AG09309 (cell line): ENCODE measurements at places on chromosomes 12 and 14.

DNA sequence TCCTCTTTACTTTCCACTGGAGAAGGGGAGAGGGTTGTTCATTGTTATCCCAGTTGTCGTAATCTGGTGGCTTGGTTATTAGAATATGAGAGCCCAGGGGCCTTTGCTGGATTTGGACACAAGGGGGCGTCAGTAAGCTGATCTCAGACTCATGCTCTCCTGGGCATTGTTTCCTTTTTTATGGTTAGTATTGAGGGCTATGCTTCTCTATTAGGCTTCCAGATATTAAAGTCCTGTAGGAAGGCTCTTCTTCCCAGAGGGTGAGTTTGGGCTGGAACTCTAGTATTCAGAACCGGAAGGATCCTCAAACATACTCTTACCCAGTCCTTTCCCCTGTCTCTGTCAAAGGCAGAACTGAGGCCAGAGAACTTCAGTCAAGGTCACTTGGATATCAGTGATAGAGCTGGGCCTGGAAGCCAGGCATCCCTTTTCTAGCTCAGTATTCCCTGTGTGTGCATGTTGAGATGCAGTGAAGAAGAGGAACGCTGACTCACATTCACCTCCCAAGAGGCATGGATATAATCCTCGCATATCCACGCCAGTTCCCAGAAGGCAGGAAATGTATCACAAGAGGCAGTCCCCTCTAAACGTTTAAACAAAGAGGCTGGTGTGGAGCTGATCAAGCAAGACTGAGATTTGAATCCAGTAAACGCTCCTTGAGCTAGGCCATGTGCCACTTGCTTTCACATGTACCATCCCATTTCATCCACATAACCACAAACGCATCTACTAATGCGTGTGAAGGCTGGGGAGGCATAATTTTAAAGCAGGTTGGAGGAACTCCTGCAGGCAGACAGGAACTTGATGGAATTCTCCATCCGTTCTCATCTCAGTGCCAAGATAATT, 41.6 kb downstream of the UBE3B start:
- DNase-seq, result peak; percentile 75

- DNase-seq, result no peak
Measured at GRCh38 chr14:20904393-20905029, 13.3 kb downstream of the RNASE3 start.

DNA sequence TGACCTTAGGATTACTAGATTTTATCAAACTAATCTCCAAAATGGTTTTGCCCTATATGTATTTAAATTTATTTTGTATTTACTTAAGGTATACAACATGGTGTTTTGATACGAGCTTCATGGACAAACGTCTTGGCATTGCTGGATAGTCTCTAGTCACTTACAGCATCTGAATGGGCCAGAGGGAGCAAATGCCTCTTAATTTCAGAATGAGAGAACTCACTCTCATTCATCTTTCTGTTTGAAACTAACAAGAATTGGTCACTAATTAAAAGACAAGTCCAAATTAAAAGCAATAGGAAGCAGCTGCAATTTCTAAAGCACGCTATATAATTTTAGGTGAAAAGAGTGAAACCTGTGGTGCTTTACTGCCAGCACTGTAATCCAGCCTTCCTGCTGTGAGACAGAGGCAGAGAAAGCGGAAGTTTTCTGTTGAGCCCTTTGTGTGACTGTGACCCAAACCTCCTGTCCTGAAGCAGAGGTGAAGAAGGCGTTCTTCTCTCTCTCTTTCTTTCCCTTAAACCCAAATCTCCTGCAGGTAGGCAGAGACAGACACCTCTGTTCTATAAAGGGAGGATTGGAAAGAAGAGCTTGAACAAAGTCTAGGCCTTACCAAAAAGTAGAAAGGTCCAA, 184.6 kb upstream of the NAV3 start:
- DNase-seq, result no peak

- no peak for DNase-seq
Measured at GRCh38 chr12:118064608-118065007, 3.6 kb upstream of the WSB2 start.

DNA sequence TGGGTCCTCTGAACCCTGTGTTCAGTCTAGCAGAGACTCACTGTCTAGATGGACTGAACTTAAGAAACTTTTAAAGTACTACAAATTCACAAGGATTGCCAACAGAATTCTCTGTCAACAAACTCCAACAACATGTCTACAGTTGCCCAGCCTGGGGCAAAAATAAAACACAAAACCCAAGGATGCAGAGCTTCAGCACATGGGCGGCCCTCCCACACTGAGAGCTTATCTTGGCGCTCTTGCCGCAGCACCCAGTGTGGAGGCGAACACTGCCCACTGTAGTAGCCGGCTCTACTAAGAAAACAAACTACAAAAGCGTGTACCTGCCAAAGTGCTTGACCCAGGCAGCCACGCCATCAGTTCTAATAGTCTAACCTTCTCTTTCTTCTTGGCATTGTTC, 66.7 kb downstream of the PTPN21 start:
- no peak for DNase-seq

GRCh38 chr12:21428241-21428640, 9.2 kb upstream of the PYROXD1 start:
- DNase-seq, result no peak

- DNase-seq, result no peak
Measured at GRCh38 chr12:51910168-51910567, 2.9 kb downstream of the ACVRL1 start.

DNA sequence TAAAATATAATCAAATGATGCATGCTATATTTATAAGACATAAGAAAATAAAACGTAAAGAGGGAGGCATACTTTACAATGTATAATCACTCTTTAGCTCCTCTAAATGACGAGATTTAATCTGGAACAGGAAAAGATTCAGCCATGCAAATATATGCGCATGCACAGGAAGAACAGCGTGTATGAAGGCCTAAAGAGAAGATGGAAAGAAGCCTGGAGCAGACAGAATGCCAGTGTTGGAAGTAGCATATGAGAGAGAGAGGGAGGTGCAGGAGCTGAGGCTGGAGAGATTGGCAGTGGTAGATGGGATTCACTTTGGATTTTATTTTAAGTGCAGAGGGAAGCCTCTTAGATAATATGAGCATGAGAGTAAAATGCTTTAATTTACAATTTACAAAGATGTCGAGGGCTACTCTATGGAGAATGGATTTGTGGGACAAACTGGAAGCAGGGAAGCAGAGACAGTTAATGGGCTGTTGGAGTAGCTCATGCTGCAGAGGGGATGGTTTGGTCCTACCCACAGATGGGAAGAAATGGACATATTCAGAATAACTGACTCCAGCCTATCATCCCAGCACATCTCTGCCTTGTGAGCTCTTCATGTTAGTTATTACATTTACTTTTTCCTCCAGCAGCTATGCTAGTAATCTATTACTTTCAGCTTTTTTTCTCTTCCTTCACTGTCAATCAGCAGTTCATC, 411.1 kb downstream of the TMTC2 start:
- DNase-seq, result no peak

- no peak for DNase-seq
Measured at GRCh38 chr12:1503281-1503711, 91.1 kb downstream of the FBXL14 start.

DNA sequence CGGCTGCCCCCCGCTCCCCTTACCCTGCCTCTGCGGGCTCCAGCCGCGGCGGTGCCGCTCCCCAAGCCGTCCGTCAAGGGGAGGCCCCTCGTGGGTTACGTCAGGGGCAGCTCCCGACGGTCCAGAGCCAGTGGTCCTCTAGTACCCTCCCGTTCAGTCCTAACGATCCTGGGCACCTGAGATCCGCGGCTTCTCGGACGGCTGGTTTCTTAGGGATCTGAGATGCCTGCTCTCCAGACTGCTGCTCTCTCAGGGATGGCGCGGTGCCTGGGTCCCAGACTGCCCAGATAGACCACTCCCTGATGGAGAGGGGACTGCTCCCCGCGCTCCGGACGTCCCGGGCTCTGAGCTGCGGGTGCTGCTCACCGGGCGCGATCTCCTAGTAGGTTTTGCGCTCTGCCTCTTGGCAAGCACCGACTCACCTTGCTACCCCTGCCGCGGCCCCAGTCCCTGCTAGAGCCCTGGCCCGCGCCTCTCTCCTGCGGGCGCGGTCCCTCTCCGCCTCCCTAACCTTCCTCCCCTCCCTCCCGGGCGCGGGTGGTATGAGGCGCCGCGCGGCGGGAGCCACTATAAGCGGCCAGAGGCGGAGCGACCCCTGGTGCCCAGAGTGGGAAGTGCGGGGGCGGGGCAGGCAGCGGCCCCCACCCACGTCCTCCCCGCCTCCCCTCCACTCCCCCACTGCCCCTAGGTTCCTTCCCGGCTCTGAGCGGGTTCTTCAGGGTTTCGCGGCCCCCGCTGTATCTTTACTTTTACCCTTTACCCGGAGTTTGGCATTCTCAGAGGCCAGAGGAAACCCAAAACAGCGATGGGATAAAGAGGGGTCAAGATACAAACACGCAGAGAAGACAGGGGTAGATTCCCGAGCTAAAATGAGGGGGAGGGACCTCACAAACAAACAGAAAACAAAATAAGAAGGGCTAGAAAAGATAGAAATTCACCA, at the start of gene C1QL4:
Gene C1QL4, minus strand, starts transcription at position 544 of the 940 bp plus-strand sequence. CDS start 711 bp downstream, outside the sequence.
- no peak for DNase-seq

GRCh38 chr12:16198884-16199283, 78.6 kb downstream of the SLC15A5 start:
- DNase-seq, result no peak

GRCh38 chr12:123150744-123151456, at the start of gene PITPNM2:
Gene PITPNM2, minus strand, starts transcription at chr12:123151090. Its CDS starts 116,500 bp downstream, at chr12:123034590.
- no peak for DNase-seq

DNA sequence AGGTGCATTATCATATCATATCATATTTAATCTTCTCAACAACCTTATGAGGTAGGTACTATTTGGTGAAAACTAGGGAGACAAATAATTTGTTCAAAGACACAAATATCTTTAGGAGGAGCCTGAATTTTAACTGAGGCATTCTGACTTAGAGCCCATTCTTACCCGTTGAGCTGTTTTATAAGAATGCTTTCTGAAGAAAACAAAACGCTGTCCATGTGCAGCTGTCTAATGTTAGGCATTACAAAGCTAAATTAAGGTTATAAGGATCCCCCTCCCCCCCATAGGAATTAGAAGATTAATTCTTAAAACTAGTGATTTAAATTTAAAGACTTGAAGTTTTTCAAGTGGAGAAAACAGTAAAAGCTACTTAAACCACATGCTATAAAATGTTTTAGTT, 6.4 kb downstream of the KTN1 start:
- DNase-seq, result no peak

DNA sequence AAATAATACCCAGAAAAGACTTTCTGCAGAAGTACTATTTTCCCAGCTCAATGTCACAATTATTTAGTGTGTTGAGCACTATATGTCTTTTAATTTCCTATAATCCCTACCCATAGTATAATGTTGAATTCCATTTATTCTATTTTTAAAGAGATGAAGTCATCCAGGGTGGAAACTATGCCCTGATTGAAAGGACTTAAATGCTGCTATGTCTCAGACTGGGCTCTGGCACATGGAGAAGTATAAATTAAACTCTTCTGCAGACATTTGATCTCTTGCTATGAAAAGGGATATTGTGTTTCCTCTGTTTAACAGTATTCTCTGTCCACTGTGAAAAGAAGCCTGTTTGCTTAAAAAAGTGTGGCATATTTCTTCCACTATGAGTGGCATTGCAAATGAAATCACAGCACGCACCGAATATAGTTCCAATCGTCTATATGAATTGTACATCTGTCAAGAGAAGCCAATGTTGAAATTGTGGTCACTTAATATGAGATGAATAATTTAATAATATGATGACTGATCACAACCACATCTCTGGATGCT, 192.3 kb downstream of the BCAT1 start:
- DNase-seq, result no peak

- DNase-seq, result no peak
Measured at GRCh38 chr14:102192840-102193502, 53.3 kb downstream of the WDR20 start.

DNA sequence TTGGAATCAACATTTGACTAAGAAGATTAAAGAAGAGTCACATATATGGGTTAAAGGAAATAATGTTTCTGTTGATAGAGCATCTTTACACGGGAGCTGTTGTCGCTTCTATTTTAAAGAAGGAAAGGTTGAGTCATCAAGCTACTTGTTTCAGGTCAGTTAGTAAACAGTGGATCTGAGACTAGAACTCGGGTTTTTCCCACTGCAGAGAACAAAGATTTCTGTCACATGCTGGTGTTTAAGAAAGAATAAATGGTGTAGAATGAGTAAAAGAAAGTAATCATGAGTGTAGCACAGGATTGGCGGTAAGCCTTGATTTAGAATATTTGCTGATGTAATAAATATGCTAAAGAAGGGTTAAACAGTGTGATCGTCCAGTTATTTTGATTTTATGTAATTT, 455.5 kb downstream of the AEBP2 start:
- no peak for DNase-seq

GRCh38 chr14:30214014-30214413, 286.4 kb upstream of the PRKD1 start:
- no peak for DNase-seq

DNA sequence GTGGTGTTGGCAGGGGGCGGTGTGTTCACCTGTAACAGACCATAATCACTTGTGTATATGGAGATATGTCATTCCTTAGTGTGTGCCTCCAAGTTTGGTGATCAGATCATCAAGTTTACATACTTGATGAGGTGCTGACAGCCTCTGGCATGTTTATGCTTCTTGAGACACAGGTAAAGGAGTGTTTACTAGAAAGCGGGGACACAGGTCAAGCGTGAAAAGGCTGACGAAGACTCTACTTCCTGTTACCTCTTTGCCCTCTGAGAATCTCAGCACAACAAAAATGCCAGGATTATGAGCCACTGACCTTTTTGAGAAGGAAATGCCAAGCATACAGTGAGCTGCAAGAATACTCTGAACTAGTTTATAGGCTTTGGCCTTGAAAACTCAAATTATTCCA, 29.6 kb downstream of the PRDM4 start:
- DNase-seq, result no peak

DNA sequence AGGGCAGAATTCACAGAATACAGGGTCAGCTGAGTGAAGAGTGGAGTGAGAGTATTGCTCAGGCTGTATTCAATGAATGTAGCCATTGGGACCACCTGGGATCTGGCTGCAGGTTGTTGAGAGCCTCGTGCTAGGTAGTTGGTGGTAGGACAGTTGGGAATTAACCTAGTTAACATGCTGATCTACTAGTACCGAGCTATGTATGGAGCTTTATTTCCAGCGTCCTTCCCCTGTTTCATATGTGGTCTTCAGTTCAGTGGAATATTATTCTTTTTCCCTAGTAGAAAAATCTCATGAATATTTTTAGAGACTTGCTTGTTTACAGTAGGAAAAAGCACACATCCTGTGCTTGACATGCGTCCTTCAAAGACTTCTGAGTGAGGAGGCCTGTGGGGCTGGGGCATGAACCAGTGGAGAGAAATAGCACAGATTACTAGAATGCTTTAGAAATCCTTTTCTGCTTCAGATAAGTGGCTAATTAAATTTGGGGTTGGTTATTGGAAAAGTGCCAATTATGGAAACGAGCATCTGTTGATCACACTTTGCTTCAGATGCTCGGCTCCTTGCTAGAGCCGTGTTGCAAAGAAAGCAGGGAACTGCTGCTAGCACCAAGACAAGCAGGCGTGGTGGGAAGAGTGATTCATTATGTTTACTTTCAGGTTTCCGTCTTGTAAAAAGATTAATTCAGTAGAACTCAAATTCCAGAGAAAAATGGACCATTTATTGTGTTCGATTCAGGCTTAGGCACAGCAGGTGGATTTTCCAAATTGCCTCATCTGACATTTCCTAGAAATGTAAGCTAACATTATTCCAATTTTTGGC, 53.6 kb downstream of the ARF6 start:
- DNase-seq, result peak; percentile 50
